ENCODE measurements at places on chromosomes 5 and 9.

DNA sequence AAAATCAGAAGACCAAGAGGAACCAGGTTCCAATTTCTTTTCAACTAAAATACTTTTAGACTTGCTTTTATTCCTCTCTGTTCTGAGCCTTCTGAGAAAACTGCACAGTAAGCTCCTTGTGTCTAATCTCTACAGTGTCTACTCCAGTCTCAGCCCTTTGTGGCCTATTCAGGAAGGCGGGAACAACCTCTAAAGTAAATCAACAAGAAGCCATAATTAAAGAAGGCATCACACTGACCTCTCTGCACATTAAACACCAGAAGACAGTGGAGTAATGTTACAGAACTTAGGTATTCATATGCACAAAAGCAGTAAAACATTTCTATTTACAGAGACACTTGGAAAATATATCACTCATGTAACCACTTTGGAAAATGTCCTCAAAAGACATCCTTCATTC, 14.9 kb downstream of the XPA start:
- no peak for DNase-seq

GRCh38 chr5:78610163-78610583, 38.4 kb downstream of the LHFPL2 start:
- DNase-seq, result no peak

DNA sequence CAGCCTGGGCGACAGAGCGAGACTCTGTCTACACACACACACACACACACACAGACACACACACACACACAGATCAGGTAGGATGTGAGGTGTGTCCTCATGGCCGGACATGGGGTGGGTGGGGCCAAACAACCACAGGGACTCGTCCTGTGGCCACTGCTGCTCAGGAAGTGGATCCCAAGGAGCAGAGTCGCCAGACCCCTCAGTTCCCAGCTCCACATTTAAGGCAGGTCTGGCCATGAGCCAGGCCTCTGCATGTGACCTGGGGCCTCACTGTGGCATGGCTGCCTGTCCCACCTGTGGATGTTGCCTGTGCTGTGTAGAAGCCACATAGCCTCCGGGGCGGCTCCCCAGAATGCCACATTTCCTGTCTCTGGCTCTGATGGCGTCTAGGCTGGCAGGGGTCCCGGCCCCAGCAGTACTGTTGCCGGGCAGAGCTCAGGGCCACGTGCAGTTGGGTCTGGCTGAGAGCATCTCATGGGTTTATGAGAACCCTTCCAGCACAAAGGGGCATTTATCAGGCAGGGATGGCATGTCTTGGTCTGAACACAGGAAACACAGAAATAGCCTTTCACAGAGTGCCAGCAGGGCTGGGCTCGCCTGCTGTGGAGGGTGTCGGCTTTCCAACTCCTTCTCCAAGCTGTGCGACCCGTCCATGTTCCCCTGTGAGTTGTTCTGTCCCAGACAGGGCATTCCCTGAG, 9.9 kb upstream of the NINJ1 start:
- DNase-seq, result peak; percentile 74

- no peak for DNase-seq
These were observed at the start of gene TRIM7 for GRCh38 chr5:181204826-181205760. Gene TRIM7, minus strand, starts transcription at chr5:181205196. Its CDS starts 86 bp downstream, at chr5:181205110.

DNA sequence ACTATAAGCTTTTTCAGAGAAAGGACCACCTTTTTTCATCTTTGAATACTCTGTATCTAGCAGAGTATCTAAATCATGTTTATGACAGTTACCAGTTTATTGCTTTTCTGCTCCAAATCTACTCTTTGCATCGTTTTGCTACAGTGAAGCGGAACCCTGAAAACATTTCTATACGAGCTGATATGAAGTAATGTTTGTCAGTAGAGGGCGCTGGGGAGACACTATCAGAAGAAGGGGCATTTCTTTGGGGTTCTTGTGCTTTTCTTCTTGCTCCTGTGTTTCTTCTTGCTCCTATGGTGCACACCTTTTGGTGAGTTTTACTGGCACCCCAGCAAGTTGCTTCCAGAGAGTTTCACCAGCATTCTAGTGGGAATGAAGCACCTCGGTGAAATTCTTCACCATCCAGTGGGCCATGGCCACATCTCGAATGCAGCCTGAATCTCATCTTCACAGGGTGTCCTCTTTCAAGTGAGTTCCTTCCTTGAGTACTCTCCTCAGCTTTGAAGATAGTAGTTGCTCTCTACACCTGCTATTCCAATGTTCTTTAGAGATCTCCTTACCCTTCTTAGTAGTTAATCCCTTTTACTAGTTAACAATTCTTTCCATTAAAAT, 98.4 kb downstream of the FGF1 start:
- peak; percentile 55 for DNase-seq

GRCh38 chr5:57863661-57864060, 381.1 kb upstream of the ACTBL2 start:
- no peak for DNase-seq

GRCh38 chr9:68470067-68470466, 70.6 kb downstream of the TMEM252 start:
- no peak for DNase-seq

GRCh38 chr9:34983209-34983608, 6.3 kb upstream of the DNAJB5 start:
- no peak for DNase-seq

- DNase-seq, result peak; percentile 99
These were observed at the start of gene RMRP for GRCh38 chr9:35657546-35658136. Gene RMRP, minus strand, starts transcription at chr9:35658019.

- DNase-seq, result no peak
These were observed 4.8 kb downstream of the HBEGF start for GRCh38 chr5:140341591-140341990.

- no peak for DNase-seq
These were observed 334.0 kb downstream of the PSAT1 start for GRCh38 chr9:78630966-78631365.

DNA sequence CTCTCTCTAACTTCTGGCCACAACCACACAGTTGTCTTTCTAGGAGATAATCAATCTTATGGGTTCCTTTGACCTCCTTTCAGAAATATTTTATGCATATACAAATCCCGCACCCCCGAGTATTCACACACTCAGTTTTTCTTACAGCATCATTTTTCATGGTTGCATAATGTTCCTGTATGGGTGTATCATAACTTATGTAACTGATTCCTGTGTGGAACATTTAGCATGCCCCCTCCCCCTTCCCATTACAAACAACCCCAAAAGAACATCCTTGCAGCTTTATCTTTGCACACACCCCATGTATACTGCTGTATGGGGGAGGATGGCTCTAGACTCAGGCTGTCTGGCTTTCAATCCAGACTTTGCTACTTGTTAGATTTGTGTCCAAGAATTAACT, 93.8 kb downstream of the PSD2 start:
- no peak for DNase-seq

DNA sequence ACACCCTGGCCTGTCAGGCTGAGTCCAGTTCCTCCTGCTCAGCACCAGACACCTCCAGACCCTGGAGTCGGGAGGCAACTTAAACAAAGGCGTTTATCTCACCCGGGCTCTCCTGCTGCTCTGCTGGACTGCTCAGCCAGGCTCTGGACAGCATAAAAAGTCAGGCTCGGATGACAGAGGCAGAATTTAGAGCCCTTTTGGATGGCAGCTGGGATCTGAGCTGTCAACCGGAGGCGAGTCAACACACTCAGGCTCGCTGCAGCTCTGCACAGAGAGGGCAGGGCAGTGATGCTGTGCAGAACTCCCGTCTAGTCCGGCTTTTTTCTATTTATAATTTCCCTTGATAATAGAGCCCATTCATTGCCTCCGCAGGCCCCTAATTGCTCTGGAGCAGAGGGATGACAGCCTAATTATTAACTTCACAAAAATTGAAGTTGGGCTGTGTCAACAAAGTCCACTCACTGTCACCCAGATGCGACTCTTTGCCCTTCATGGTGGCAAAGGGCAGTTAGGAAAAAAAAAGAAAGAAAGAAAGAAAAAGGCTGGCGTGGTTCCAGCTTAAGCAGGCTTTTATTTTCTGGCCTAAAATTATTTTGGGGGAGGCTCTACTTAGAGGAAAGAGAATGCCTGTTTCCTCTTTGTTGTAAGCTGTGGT, 37.6 kb downstream of the STC2 start:
- no peak for DNase-seq

GRCh38 chr9:4143936-4144717, 155.7 kb downstream of the GLIS3 start:
- DNase-seq, result no peak

DNA sequence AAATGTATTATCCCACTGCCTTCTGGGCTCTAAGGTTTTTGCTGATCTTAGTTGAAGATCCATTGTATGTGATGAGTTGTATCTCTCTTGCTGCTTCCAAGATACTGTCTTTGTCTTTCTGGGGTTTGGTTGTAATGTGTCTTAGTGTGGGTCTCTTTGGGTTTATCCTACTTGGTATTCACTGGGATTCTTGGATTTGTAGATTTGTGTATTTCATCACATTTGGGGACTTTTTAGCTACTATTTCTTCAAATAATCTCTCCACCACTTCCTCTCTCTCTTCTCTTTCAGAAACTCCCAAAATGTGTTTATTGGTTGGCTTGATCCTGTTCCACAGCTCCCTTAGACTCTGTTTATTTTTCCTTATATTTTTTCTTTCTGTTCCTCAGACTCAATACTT, 26.5 kb downstream of the IL31RA start:
- DNase-seq, result no peak

DNA sequence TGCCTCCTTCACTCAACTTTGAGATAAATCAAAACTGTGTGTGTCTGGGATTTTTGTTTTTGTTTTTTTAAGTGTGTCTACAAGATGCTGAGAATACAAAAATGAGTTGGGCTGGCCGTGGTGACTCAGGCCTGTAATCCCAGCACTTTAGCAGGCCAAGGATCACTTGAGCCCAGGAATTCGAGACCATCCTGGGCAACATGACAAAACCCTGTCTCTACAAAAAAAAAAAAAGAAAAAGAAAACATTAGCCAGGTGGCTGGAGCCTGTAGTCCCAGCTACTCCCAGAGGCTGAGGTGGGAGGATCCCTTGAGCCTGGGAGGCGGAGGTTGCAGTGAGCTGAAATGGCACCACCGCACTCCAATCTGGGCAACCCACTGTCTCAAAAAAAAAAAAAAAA, 21.0 kb downstream of the HNRNPK start:
- no peak for DNase-seq

DNA sequence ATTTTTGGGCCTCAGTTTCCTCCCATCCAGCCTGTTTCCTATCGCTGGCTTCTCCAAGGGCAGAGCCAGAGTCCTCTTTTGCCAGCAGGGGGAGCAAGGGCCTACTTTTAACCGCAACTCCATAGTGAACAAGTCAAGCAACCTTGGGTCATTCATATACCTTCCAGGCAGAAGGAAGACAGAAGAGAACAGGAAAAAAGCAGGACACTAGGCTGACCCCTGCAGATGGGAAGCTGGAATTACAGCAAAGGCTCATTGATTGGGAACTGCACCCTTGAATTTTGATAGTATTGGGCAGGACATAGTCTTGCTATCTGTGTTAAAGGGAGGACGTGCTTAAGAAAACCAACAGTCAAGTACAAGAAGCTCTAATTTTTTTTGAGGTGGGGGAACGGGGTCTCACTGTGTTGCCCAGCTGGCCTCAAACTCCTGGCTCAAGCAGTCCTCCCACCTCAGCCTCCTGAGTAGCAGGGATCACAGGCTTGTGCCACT, 30.1 kb downstream of the QRFP start:
- DNase-seq, result peak; percentile 91

DNA sequence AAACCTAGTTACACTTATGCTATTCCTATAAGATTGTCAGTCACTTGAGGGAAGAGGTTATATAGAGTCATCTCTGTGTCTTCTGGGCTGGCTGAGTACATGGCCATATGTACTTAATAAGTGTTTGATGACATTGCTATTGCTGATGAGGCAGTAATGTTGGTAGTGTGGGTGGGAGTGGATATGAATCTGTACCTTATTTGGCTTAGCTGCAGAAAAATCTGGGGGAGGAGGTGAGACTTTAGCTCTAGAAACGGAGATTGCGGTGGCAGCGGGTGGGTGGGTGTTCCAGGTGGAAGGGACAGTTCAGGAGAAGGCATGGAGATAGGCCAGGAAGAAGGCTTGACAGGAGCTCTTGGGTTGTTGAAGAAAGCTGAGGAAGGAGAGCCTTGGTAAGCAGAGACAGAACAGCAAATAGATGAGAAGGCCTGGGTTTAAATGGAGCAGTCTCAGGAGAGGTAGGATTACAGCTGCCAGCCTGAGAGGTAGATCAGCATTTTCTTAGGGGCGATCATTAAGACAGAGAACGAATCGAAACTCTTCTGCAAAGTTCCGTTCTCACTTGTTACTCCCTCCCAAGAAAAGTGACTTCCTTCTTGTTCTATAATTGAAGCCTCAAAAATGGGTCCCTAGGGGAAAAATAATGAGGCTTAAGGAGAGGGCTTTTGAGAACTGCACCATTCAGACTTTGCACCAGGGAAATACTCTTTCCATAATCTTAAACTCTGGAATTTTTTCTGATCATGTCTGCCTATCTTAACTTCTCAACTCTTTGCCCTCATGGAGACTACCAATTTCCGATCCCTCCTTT, 160.5 kb downstream of the UNC13B start:
- DNase-seq, result no peak

DNA sequence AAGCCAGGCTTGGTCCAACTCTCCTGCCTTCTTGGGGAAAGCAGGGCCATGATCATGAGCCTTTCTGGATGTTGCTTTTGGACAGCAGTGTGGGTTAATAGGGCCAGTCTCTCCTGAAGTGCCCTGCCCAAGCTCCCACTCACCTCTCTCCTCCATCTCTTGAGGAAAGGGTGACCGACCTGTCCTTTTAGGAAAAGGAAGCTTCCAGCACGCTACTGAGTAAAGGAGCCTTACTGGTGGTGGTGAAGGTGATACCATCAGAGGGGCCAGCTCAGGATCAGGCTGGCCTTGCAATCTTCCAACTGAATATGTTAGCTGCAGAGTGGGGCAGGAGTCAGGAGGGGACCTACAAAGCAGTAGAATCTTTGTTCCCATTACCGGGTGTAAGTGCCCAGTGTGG, 2.2 kb upstream of the RGS3 start:
- no peak for DNase-seq

GRCh38 chr5:145056800-145057199, 778.3 kb downstream of the PRELID2 start:
- no peak for DNase-seq

- DNase-seq, result peak; percentile 93
These were observed 13.8 kb upstream of the PUM3 start for GRCh38 chr9:2857564-2858198.

GRCh38 chr5:8458038-8458383, 589.1 kb downstream of the MTRR start:
- peak; percentile 30 for DNase-seq

- no peak for DNase-seq
These were observed 16.2 kb downstream of the RAPGEF1 start for GRCh38 chr9:131723632-131724031.

- no peak for DNase-seq
These were observed 18.7 kb downstream of the ZFAND5 start for GRCh38 chr9:72346333-72346732.
